ENCODE measurements at places on chromosomes 2 and 18.

- no peak for DNase-seq
These were observed 130.1 kb downstream of the MAP2 start for GRCh38 chr2:209553913-209554312.

GRCh38 chr2:32678825-32679224, 51.0 kb downstream of the TTC27 start:
- DNase-seq = no peak

DNA sequence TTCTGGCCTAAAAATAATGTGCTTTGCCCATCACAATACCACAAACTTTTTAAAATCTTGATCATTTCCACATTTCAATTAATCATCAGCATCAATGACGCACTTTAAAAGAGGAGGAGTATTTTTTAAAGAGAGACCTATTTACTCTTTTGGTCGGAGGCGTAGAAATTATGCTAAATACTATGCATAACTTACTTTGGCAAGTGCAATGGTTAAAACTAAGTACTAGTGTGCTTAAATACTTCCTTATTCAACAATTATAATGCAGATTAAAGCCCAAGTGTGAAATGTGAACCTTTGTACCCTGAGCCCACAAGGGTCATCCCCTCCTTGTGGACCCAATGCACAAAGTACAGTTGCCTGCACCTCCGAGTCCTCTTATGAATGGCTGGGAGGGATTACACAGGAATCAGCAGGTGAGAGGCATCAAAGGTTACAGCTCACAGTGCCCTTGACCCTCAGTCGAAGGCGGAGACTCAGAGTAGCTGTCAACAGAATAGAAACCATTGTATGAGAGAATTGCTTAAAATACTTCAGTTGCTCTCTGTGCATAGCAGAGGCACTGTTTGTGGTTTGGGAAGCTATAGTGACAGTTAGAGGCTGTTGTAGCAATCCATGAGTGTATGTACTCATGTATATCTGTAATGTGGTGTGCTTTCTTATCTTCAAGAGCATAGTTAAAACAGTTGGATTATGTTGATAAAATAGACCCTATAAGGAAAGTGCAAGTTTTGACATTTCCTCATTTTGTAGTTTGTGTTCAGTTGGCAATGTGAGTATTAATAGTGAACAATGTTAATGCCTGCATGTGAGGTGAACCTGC, 151.7 kb upstream of the ITGA4 start:
- peak; percentile 24 for DNase-seq

GRCh38 chr2:96931966-96932365, 54.4 kb downstream of the FAM178B start:
- DNase-seq = no peak

DNA sequence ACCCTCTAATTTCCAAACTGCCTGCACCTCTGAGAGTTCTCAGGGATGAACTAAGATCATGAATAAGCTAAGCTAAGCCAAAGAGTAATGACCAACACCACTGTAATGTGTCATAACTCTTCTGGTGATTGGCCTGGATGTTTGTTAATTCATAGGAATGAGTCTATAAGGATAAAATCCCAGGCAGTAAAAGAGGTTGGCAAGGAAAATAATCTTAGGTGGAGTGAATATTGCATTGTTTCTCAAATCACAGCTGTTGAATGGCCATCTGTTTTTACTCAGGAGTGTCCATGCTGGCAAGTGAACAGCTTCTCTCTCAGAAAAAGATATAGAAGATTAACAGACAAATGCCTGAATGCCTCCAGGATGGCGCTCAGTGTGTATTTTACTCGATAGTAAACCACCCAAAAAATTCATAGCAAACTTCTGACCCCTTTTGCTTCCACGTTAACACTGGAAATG, 60.8 kb upstream of the GLS start:
- no peak for DNase-seq

GRCh38 chr2:3488855-3489763, 30.2 kb downstream of the ADI1 start:
- DNase-seq = no peak

DNA sequence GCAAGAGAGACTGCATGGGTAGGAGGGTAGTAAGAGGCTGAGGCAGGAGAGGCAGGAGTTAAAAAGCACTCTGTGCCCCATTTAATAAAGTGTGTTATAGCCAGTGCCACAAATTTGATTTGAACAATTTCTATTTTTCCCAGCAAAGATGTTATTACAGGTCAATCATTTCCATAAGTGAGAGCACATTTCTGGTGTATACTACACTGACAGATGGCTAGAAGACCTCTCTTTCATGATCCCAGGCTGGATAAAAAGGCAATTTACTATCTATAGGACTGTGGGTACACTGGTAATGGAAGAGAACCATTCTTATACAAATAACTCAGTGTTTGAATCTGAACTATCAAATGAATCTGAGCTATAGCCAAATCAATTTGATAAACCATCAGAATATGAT, 176.2 kb downstream of the FSHR start:
- no peak for DNase-seq

GRCh38 chr2:7660816-7661215, 743.6 kb downstream of the RNF144A start:
- DNase-seq = no peak

DNA sequence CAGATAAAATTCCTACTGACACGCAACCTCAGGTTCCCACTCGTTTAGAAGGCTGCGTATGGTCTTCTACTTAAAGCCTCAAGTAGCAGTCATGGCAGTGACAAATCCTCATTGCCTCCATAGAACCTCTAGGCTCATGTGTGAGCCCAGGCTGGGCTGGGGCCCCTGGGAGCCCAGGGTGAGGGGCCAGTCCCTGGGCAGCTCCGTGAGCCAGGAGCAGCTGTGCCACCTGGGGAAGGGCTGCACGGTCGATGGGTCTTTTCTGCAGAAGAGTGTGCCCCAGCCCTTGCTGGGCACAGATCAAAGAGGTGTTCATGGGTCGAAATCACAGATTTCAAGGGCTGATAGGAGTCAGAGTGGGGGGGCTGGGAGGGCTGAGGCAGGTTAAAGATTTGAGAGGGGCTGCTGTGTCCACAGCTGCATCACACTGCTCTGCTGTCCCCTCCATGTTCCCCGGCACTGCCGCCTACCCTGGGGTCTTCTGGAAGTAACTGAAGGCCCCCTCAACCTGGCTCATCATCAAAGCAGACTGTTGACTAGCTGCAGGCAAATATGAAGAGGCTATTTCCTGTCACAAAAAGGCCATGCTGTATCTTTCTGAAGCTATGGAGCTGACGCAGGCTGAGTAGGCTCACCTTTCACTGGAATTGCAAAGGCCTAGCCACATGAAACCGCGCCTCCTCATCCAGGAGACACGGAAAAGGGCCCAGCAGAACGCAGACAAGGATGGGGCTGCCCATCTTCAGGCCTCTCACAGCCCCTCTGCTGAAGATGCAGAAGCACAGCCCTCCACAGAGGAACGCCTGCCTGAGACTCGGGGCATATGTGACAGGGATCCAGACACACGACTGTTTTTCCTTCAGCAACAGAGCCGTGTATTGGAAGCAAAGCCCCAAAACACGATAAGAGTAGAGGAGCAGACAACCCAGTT, 35.7 kb upstream of the ALPP start:
- no peak for DNase-seq

- no peak for DNase-seq
These were observed 104.1 kb downstream of the DPP10 start for GRCh38 chr2:114546531-114546930.

- DNase-seq = no peak
These were observed 140.0 kb downstream of the GALNT1 start for GRCh38 chr18:35721431-35722081.

DNA sequence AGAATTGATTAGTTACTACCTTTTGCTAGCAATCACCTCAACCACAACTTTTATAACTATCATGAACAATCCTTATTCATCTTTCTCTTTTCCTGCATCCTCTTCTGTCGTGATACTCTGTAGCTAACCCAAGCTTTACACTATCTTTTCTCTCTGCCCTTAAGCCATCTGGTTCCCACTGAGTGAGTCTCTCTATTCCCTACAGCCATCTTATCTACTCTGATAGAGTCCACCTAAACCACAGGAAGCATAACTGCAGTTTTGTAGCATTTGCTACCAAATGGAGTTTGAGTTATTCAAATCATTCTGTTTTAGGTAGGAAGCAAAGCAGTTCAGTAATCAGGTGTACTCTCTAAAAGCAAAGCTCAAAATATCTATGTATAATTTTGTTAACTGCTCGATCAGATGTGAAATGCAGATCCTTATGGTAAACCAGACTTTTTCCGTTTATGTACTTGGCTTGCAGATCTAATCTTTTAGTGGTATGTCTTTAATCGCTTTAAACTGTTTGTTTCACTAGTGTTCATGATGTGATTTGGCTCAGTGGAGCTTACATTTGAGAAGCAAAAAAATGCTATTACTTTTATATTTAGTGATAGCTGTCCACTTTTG, 91.0 kb downstream of the CSRNP3 start:
- no peak for DNase-seq

DNA sequence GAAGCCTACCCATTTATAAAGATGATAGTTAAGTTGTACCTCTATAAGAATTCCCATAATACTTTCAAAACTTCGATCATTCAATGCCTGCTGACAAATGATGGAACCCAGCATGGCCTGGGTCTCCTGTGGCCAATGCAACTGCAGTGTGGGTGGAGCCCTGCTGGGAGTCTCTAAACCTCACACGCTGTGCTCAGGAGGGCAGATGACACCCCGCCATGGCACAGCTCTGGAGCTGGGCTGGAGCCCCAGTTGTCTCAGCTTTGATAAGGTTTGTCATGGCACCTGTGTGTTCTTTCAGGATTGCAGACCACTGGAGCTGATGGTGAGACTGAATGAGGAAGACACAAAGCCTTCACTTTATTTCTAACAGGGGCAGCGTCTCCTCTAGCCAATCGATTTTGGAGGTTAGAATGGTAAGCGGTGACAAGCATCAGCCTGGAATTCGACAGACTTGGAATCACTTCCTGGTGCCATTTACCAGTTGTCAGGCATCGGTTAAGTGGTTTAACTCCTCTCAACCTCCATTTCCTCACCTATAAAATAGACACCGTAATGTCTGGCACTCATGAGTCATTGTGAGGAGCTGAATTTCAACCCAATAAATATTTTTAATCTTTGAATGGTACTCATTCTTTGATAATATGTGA, 383.6 kb upstream of the SALL3 start:
- DNase-seq = no peak

GRCh38 chr18:54303408-54303807, 34.1 kb downstream of the POLI start:
- no peak for DNase-seq

DNA sequence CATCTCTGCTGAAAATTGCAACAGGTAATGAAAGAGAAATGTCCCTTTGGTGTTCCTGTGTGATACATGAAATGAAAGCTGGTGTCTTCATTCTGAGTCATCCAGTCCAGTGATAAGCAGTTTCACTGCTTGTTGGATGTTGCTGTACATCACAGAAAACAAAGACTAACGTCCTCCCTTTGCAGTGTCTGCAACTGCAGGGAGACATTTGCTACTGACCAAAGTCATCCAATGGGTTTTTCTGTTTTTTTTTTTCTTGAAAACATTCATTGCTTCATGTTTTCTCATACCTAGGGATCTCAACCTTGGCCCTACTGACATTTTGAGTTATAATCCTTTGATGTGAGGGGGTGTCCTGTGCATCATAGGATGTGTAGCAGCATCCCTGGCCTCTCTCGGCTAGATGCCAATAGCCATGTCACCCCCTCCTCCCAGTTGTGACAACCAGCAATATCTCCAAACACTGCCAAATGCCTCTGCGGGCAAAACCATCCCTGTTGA, 63.6 kb upstream of the FZD5 start:
- DNase-seq = no peak

- DNase-seq = no peak
These were observed 102.6 kb downstream of the RTN4 start for GRCh38 chr2:54947646-54948045.
